ENCODE measurements at places on chromosomes 4 and X.

DNA sequence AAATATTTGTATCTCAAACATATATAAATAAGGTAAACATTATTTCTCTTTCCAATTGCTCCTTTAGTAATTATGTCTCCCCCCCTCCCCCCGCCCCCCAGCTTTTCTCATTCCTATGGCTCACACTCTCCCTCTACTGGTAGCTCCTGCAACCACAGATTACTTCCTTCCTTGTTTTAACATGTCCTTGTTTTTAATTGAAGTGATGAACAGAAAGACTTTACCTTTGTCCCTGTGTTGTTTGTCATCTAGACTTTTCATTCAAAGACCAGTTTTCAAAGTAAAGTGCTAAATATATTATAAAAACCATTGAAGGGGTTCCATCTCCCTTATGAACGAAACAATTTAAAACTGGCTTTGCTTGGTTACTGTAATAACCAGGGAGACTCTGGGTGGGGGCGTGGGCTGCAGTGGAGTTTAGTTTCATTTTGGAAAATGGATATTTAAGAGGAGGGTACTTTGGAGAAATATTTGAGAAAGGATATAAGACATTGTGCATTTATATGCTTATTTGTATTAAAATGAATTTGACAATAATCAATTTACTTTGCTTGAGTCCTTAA lies 352.9 kb downstream of the RAPGEF2 start:
- DNase-seq, result no peak

- DNase-seq, result no peak
Measured at GRCh38 chrX:143437439-143437838, 79.8 kb downstream of the SPANXN3 start.

DNA sequence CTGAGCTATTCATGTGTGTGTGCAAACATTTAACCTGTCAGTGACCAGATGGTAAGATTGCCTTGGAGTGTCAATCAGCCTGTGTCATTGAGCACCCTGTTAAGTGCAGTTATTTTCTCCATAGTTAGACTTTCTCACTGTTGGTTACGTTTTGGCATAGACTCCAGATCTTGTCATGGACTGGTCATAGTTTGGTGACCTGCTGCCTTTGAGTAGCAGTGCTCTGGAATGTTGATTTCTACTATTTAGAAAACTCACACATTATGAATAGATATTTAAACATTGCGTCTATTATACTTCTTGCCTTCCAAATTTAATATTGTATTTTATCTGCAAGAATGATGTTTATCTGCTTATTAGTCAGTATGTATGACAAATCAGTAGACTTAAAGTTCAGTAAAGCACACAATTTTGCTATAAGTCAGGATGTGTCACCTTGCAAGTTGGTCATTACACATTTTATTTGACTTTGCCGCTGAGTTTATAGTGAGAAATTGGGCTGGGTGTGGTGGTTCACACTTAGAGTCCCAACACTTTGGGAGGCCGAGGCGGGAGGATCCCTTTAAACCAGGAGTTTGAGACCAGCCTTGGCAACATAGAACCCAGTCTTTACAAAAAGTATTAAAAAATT lies 42.4 kb downstream of the KIAA0232 start:
- DNase-seq, result no peak

- DNase-seq, result no peak
Measured at GRCh38 chr4:106762666-106763443, 273.3 kb downstream of the DKK2 start.

- no peak for DNase-seq
Measured at GRCh38 chr4:1804638-1805492, 11.8 kb downstream of the FGFR3 start.

- no peak for DNase-seq
Measured at GRCh38 chrX:133150730-133151129, 53.8 kb upstream of the USP26 start.

- DNase-seq, result no peak
Measured at GRCh38 chrX:130304587-130305368, 34.9 kb upstream of the SLC25A14 start.

- no peak for DNase-seq
Measured at GRCh38 chrX:74324131-74324530, 20.2 kb downstream of the ZCCHC13 start.

- no peak for DNase-seq
Measured at GRCh38 chrX:134181275-134181660, 55.7 kb upstream of the CCDC160 start.

GRCh38 chrX:134599184-134599914 lies 58.9 kb downstream of the PLAC1 start:
- DNase-seq, result no peak

DNA sequence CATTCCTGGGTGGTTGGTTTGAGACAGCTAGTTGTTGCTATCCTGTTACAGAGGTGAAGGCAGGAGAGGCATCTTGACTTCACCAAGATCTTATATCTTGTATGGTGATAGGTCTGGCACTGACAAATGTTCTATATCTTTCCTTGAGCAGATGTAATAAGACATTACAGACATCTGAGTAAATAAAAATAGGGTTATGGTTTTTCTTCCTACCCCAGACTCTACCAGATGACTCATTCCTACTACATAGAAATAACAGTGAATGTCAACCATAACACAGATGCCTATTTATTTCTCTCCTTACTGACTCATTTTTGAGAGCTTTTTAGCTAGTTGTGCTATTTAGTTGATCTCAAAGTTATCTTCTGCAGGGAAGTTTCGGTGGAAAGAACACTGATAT lies 21.9 kb downstream of the HNRNPH2 start:
- DNase-seq, result no peak

DNA sequence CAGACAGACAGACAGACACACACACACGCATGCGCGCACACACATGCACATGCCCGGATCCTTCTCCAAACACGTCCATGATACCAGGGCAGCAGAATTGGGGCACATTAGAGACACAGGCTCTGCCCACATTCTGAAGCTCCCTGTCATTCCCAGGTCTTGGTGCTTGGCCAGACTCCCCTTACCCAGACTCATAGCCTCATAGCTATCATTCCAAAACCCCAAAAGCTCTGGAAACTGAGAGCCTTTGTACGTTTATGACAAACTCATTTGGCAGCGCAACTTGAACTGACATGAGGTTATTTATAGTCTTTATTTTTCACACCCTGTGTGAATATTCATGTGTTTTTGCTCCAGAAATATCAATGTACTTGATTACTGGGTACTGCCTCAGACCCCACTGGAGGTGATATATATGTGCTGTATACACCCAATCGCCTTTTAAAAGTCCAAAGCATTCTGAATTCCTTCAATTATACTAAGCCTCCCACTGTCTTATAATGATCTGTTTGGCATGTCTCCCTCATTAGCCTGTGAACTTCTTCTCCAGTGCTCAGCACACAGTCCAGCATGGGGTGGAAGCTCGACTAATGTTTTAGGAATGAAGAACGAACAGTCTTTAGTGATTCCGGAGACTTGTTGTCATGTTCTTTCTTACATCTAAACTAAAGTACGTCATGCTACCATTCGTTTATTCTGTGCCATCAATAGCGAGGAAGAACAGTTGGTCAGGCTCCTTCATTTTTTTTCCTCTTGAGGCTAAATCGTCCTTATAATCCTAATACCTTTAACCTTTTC lies 45.0 kb downstream of the RTL9 start:
- no peak for DNase-seq

GRCh38 chr4:138269175-138269574 lies 27.0 kb upstream of the SLC7A11 start:
- DNase-seq, result no peak

DNA sequence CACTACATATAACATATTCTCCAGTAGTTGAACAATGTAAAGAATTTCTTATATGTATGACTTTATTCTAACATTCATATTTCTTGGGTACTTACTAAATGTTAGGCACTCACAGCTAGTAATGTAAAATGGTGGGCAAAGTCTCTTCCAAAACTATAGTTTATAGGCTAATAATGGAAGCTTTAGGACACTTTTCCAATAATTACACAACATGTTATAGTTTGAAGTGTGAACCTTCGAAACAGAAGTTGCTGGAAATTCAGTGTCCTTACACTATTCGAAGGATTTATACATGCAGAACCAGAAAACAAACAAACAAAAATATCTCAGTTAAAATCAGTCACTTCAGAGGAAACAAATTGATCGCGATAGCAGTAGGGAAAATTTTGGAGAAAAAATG lies 212.6 kb downstream of the DMD start:
- DNase-seq, result no peak

- DNase-seq, result peak; percentile 78
Measured at GRCh38 chr4:2755821-2756690, at the start of gene TNIP2. Gene TNIP2, minus strand, starts transcription at chr4:2756336. Its CDS starts 47 bp downstream, at chr4:2756289.

DNA sequence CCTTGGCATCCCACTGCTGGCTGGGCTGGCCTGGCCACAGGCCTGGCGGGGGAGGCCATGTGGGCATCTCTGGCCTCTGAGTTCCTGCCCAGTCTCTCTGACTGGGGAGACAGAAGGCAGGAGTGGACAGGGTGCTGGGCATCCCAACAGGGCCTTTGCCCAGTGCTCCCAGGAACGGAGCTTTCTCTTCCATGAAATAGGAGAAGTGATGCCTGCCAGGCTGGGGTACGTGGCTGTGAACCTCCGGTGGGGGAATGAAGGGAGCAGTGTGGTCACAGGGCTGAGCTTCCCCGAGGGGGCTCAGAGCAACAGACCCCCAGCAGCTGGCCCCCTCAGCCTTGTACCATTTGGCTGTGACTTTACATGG lies 40.4 kb upstream of the HMX1 start:
- no peak for DNase-seq

GRCh38 chrX:28787206-28787605 lies 200.0 kb downstream of the IL1RAPL1 start:
- DNase-seq, result no peak

GRCh38 chr4:107210450-107211239 lies 174.5 kb upstream of the DKK2 start:
- no peak for DNase-seq

- DNase-seq, result peak; percentile 4
Measured at GRCh38 chr4:51885363-51885762, 42.4 kb downstream of the DCUN1D4 start.

DNA sequence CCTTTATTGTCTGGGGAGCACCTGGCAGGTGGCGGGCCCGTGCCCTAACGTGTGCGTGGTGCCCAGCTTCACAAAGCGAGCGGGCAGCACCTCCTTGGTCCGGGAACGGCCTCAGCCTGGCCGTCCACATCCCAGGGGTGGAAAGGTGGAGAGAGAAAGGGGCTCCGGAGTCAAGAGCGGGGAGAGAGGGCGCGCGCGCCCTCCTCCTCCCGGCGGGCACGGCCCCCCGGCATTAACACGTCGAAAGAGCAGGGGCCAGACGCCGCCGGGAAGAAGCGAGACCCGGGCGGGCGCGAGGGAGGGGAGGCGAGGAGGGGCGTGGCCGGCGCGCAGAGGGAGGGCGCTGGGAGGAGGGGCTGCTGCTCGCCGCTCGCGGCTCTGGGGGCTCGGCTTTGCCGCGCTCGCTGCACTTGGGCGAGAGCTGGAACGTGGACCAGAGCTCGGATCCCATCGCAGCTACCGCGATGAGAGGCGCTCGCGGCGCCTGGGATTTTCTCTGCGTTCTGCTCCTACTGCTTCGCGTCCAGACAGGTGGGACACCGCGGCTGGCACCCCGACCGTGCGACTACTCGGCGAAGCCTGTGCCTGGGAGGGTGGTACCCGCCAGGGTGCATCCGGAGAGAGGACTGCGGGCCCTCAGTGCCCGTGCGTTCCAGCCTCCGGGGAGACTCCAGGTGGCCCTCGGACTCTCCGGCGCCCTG lies at the start of gene KIT:
Gene KIT, plus strand, starts transcription at position 407 of the 701 bp plus-strand sequence. Its CDS starts 58 bp downstream, at position 465.
- no peak for DNase-seq

DNA sequence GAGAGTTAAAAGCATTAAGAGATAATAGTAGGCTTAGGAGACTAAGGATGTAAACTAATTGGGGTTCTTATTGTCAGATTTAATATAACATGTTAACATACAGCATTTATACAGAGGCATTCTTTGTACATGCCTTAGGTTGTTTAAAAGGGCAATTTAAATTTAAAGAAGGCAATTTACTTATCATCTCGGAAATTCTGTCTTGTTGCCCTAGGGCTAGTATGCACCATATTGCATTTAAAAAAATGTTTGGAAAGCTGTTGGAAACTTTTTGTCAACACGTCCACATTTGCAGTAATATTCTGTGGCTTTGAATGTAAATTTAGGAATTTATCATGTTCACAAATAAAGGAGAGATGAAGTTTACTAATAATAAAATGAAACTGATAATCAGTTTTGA lies 25.5 kb downstream of the GALNT7 start:
- DNase-seq, result no peak

GRCh38 chrX:7158468-7158990 lies 10.6 kb upstream of the PUDP start:
- no peak for DNase-seq

GRCh38 chr4:172155838-172156345 lies 342.7 kb downstream of the GALNTL6 start:
- DNase-seq, result no peak

GRCh38 chr4:180436361-180436760 lies 1806.8 kb upstream of the TENM3 start:
- DNase-seq, result no peak

GRCh38 chr4:1326751-1327525 lies 20.1 kb upstream of the UVSSA start:
- no peak for DNase-seq

DNA sequence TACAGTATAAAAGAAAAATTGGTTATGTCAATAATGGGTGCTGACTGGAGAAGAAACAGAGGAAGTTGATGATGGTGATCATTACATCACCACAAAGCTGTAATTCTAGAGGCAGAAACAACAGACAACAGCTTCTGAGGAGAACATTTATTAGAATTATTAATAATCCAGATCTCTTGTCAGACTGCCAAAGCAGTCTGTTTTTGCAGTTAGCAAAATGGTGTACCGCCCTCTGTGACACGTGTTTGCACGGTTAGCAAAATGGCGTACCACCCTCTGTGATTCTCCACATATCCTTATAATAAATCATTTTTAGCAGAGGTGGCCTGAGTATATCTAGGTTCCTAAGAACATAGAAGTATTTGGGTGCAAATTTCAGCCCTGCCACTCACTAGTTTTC lies 154.0 kb upstream of the TENT5D start:
- no peak for DNase-seq

DNA sequence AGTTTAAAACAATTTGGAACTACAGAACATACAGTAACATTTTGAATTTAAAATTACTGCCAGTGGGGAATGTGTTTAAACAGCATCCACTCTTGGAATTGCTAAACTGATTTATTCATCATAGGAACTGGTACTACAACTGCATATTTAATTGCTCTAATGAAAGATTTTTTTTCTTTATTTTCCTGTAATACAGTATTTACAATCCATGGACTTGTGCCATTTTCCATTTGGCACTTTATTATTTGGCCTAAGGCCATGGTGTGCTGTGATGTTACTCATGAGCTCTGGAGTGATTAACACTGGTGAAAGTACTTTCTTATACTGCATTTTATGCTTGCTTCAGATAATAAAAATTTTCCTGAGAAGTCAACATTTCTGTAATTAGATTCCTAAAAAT lies 69.7 kb upstream of the NUDT6 start:
- DNase-seq, result no peak

DNA sequence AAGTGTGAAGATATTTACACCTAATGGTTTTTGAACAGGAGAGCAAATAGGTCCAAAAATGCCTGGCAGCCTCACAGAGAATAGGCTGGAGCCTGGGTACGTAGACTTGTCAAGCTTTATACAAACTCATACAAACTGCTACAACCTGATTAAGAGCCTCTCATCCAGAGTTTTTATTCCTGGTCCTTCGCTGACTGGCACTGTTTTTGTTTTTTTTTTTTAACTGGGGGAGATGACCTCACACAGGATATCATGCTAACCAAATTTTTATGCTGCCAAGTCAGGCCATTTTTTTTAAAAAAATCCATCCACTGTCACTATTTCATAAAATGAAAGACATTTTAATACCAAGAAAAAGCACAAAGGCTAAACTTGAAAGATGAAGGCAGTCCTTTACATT lies 1.9 kb downstream of the FAM114A1 start:
- DNase-seq, result no peak

All from CD4-positive, alpha-beta T cell treated with Interleukin-2 at 100 ng/mL for 4 hours (primary cell).